CD4-positive, alpha-beta T cell (primary cell): ENCODE measurements at places on chromosomes 4 and X.

GRCh38 chr4:184402239-184402638 is 72.1 kb downstream of the IRF2 start:
- DNase-seq: no peak

DNA sequence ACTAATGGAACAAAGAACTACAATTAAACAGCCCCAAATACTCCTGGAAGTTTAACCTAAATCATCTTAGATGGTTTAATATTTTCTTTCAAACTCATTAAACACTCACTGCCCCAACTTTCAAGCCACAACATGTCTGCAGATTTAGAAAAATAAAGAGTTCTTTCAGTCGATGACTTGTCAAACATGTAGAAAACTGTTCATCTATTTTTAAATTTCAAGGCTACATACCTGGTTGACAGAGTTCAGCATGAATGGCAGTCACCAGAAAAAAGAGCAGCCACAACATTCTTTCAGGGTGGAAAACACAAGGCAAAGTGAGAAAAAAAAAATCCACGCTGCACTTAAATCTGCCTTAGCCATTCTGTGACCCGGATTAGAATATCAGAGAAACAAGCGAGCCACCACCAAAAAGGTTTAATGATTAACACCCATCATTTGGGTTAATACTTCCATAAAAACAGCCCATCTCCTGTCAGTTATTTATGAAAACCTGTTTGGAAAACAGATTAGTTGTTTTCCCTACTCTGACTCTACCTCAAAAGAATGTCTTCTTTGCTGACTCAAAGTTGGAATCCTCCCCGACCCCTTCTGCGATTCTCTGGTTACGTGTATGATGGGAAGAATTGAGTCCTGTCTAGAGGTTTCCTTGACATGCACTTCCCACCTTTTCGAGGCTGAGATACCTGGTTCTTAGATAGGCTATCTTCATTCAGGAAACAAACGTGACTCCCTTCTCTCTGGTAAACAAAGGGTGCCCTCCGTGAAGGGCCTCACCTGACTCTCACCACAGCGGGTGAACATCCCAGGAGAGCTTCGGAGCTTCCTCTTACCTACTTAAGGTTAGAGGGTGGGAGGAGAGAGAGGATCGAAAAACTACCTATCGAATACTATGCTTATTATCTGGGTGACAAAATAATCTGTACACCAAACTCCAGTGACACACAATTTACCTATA is at the start of gene CLTRN:
TSS of gene CLTRN (minus strand) at position 319 of the 958 bp plus-strand sequence. CDS start at position 289, 30 bp downstream.
- no peak for DNase-seq

DNA sequence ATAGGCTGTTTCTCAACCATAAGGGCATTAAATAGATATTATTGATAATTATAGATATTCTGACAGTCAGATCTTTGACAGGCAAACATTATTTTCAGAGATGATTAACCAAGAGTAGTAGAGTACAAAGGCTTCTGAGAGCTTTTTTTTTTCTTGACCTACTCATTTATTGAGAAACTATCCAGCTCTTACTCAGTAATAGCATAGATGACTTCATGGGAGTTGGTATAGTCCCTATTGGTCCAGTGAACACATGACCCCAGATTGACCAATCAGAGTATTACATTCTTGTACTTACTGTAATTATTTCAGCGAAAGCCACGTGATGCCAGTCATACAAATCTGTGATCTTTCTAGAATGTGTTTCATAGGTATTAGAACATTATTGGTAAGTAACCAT is 508.7 kb downstream of the FSTL5 start:
- DNase-seq: no peak

DNA sequence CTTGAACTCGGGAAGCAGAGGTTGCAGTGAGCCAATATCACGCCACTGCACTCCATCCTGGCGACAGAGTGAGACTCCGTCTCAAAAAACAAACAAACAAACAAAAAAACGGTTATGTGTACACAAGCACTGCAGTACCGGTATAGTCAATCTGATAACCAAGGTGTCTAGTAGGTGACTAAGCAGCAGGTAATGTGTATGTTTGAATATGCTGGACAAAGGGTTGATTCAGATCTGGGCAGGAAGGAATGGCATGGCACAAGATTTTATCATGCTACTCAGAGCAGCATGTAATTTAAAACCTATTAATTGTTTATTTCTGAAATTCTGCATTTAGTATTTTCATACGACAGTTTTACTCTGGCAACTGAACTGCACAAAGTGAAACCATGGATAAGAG is 41.7 kb downstream of the MAGEC1 start:
- DNase-seq: no peak

DNA sequence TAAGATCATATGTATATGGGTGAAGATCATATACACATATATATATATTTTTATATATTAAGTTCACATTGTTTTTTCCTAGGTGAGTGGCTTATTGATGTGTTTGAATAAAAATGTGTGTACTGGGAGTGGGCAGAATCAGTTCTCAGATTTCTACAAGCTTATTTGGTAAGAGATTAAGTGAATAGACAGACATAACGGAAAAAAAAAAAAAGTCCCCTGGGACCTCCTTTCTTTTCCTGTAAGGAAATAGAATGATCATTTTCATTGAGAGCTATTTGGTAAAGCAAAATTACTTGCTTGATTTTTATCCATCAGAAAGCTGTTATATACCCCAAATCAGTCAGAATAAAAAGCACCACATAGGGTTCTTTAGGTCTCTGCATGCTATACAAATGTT is 597.7 kb downstream of the PCDH18 start:
- no peak for DNase-seq

DNA sequence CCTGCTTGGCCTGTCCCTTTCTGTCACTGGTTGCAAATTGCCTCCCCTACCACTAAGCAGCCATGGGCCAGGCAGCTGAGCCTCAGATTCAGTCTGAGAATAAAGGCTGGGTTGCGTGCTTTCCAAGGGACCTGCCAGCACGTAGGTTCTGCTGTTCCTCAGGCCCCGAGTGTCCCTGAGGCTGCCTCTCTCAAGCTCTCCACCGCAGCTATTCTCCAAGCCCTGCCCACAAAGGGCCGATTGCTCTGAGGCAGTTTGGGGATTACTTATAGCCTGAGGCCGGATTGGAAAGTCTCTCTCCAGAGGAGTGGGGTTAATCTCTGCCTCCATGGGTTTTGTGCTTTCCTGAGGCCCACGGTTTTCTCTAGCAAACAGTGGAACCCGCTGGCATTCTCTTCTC is 590.7 kb downstream of the BCOR start:
- DNase-seq: no peak

DNA sequence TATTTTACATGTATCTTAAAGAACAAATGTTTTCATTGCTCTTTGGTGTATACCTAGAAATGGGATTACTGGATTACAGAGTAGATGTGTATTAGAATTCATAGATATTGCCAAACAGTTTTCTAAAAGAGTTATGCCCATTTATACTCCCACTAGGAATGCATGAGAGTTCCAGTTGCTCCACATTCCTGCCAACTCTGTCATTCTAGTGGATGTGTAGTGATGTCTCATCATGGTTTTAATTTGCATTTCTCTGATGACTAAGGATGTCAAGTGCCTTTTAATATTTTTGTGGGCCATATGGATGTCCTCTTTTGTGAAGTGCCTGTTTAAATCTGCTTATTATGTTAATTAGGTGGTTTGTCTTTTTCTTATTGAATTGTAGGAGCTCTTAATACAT is 65.6 kb upstream of the BMP2K start:
- DNase-seq: no peak
